NCI-H1436 (cell line): ENCODE measurements at places on chromosomes 3 and 15.

GRCh38 chr3:59606638-59607266 lies 556.9 kb upstream of the CFAP20DC start:
- no peak for DNase-seq

GRCh38 chr3:19775765-19776164 lies 158.3 kb downstream of the EFHB start:
- DNase-seq, result no peak

- peak; percentile 95 for DNase-seq
These were observed 247.7 kb downstream of the ZBTB20 start for GRCh38 chr3:114899186-114899931.

GRCh38 chr3:171127611-171128010 lies 101.1 kb upstream of the SLC2A2 start:
- no peak for DNase-seq

- no peak for DNase-seq
These were observed 31.6 kb upstream of the RAP2B start for GRCh38 chr3:153130312-153130977.

- no peak for DNase-seq
These were observed 19.9 kb downstream of the TRANK1 start for GRCh38 chr3:36924744-36925521.

DNA sequence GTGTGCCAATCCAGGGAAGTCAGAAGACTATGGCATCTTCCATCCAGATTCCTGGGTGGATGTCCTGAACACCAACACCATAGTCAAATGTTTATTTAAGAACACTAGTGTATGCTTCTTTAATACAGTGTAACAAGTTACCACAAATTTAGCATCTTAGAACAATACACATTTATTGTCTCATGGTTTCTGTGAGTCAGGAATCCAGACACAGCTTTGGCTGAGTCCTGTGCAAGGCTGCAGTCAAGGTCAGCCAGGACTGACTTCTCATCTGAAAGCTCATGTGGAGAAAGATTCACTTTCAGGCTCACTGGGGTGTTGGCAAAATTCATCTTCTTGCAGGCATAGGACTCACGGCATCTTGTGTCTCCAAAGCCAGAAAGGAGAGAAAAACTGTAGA lies 143.4 kb downstream of the ANXA2 start:
- DNase-seq, result no peak

DNA sequence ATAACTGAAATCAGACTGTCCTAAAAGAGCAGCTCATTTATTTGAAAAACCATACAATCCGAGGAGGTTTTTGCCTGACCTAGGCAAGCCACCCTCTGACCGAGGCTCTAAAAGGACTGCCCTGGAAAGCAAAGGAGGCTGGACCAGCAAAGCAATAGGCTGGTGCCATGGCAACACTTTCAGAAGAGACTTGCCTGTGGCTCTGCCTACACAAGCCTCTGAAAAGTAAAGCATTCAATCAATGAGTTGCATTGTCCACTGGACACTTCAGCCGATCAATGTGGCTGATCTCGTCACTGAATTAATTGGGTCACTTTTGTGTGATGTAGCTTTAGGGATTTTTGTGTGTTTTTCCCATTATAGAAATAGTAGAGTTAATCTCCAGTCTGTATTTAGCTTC lies 99.1 kb upstream of the SEMA6D start:
- no peak for DNase-seq

- no peak for DNase-seq
These were observed 294.8 kb downstream of the PLCL2 start for GRCh38 chr3:17179381-17180205.
